A549 treated with dexamethasone at 1 μM for 4 hours (cell line): ENCODE measurements at places on chromosomes 6 and 20. TPM values are rescaled to one million over a fixed set of nuclear protein-coding genes. Genes with fewer than 3 reads are reported as not detected.

LPA gene
- 0.08 to 0.21 TPM (median 0.14 TPM) in 5 replicates for total RNA-seq

POPDC3 gene
- 21.5 to 24.5 TPM (median 23.6 TPM) in 5 replicates for total RNA-seq

TBX18 gene
- total RNA-seq, result 14.3 to 24.4 TPM (median 22.8 TPM) in 5 replicates

GPR63 gene
- 0.30 to 0.47 TPM (median 0.36 TPM) in 5 replicates for total RNA-seq

TAB2 gene
- 27.0 to 33.9 TPM (median 31.7 TPM) in 5 replicates for total RNA-seq

SPATA25 gene
- total RNA-seq, result 0.34 to 0.57 TPM (median 0.49 TPM) in 4 of 5 replicates, not detected in the other

TCP11 gene
- not detected in 5 replicates for total RNA-seq

SRSF6 gene
- 106 to 114 TPM (median 112 TPM) in 5 replicates for total RNA-seq

PI16 gene
- total RNA-seq, result not detected in 5 replicates

GJA1 gene
- 48.6 to 69.2 TPM (median 63.2 TPM) in 5 replicates for total RNA-seq

PFDN6 gene
- 100 to 141 TPM (median 110 TPM) in 5 replicates for total RNA-seq

ANKRD66 gene
- total RNA-seq, result not detected in 5 replicates
